ENCODE measurements at places on chromosomes 2 and 18.

GRCh38 chr2:240467149-240467642 is 31.7 kb downstream of the GPC1 start:
- DNase-seq, result no peak

GRCh38 chr2:39603436-39603835 is 62.3 kb upstream of the TMEM178A start:
- DNase-seq, result no peak

GRCh38 chr18:26549263-26550094 is 1.1 kb upstream of the KCTD1 start:
- DNase-seq, result no peak

DNA sequence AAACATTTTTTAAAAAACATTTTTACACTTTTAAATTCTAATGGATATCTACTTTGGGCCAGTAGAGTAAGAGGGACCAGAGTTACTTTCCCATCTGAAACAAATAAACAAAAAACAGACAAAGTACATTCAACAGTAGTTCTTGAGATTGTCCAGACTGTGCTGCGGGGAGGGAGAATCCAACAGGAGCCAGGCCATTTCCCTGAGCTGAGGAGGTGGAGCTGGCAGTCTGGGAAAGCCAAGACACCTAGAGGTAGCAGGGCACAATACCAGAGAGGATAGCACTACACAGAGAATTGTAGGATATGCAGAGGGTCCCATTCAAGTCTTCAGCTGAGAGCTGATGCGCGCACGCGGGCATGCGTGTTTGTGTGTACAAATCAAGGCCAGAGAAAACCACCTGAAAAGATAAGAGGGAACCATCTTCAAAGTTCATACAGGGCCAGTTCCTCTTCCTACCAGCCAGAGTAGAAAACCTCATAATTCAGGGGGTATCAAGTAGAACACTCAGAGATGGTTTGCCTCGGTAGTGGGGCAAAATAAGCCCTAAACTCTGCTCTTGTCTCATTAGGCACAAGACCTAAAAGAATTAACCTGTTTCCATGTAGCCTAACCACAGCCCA is 44.0 kb downstream of the PTRHD1 start:
- DNase-seq, result no peak

- no peak for DNase-seq
Observed at GRCh38 chr2:213279971-213280370, 4.3 kb upstream of the SPAG16 start.

DNA sequence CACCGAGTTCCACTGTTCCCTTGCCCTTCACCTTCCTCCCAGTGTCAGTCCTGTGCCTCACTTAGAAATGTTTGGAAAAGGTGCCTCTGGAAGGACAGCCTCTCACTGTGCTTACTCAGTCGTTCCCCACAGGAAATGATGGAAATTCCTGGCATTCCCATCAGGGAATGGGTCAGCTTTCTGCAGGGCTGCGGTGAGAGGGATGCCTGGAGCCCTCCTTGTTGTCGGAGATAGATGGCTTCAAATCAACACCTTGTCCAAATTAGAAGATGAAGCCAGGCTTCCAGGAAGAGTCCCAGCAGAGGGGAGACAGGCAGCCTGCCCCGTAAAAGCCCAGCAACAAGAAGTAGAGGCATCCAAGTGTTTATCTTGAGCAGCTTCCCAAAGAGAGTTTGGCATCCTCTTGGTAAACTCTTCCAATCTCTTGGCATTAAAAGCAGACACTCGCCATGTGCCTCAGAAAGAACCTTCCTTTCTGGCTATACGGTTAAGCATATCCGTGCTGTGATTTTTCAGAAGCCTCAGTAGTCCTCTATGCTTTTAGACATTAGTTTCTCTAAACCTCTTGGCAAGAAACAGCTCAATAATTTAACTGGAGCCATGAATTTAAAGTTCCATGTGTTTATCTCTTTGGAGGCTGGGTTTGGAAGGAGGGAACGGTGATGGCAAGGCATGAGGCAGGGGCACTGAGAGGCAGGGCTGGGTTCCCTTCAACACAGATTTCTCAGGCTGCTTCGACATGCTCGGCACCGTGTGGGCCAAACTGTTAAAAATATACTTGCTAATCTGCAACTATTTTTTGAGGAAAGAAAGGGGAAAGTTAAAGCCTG is 25.1 kb downstream of the COLEC12 start:
- no peak for DNase-seq

- DNase-seq, result no peak
Observed at GRCh38 chr2:27712522-27712921, 48.8 kb downstream of the SLC4A1AP start.

- DNase-seq, result no peak
Observed at GRCh38 chr2:175709248-175709647, 292.8 kb downstream of the LNPK start.

DNA sequence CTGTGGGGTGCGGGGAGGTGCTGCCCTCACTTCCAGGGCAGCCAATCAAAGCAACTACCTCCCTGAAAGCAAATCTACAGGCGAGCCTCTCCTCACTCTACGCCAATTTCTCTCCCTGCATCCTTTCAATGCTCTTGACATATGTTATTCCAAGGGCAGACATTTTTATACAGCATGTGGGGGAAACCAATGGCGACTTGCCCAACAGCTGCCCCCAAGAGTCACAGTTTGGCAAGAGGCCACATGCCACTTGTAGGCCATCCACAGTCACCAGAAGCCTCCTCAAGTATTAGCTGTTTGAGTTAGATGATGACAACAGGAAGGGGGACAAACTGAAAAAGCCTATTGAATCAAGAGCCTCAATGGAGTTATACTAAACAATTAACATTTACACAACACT is 114.6 kb downstream of the MYO5B start:
- DNase-seq, result no peak

- DNase-seq, result no peak
Observed at GRCh38 chr2:18630941-18631340, 41.6 kb upstream of the NT5C1B start.

GRCh38 chr2:214465363-214466146 is 54.7 kb downstream of the VWC2L start:
- no peak for DNase-seq

GRCh38 chr2:133847591-133847990 is 279.3 kb upstream of the NCKAP5 start:
- no peak for DNase-seq

- no peak for DNase-seq
Observed at GRCh38 chr2:3575534-3576262, 638 bp downstream of the RPS7 start.

DNA sequence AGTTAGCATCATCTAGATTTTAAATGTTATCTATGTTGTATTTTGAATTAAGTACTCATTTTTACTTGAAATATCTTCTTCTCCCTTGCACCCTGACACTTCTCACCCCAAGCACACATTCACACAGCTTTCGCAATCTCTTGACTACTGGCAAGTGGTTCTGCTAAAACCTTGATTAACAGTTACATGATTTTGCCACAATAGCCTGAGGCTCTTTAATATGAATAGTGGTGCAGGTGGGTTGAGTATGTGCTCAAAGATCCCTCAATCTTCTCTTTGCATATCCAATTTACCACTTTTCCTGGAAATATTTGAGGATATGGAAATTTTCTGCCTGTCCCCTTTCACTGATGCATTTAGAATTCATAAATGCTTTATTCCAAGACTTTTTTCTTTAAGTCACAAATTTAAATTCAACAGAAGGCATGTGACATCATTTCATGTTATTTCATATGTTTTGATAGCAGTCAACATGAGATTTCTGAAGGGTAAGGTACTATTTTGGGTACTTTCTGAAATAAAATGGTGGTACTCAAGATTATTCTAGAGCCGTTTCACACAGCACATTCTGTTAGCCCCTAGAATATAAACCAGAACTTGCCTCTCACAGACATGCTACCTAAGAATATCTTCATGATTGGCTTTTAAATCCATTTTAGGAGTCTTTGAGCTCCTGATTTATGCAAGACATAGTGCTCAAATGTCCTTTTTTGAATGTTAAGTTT is 339.7 kb downstream of the RPRM start:
- no peak for DNase-seq

DNA sequence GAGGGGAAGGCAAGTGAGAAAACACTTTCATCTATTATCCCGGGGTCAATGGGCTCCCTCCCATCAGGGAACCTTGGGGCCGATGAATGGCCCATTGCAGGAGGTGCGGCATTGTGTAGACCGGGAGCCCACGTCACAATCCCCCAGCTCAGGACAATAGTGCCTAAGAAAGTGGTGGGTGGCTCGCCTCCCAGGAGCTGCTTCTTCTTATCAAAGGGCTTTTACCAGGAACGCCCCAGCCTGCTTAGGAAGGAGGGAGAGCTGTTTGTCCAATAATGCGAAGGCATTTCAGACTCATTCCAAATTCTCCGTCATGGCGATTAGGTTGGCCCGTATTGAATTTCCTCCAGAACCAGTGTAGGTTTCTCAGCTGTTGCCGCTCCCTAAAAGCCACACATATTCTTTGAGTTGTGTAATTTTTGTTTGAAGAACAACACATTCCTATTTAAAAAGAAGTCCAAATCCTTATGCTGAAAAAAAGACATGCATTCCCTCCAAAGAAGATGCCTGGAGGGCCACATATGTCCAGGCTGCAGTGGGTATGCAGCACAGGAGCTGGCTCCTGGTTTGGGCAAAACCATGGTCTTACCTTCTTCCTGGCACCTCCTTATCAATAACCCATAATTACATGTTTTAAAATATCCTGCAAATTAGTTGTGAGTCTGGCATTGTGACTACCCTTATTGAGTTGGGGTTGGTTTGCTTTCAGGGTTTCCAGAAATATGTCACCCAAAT is 264.7 kb downstream of the MYCN start:
- DNase-seq, result no peak

GRCh38 chr18:49859021-49859359 is 45.7 kb upstream of the ACAA2 start:
- DNase-seq, result no peak

DNA sequence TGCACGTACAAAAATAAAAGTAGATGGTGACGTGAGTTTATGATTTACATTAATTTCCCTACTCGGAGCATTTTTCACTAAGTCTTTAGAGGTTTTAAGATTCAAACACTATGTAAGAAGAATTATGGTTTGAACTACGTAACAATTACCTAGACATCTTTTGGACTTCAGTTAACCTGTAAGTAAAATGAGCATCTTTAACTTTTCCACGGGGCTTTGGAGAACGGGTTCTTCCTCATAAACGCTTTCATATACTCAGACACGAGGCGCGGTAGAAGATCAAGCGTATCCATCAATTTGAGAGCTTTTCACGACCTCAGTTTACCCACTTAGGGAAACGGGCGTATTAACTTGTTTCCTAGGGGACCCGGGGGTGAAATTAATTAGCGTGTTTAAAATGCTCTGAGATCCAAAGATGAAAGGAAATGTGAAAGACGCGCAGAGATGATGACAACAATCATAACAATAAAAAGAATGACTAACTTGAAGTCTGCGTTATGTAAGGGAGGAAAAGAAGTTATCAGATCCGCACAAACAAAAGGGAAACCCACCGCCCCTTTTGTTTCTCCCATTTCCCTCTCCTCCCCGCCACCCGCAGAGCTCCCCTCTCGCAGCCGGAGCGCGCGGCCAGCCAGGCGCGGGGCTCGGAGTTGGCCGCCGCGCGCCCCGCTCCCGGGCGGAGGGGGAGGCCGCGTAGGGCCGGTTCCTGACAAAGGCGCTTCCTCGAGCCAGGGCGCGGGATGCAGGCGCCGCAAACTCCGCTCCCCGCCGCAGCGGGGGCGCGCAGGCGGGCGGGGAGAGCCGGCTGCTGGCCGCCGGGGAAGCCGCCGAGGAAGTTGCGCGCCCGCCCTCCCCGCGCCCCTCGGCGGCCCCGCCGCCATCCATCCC is 807 bp downstream of the PELI1 start:
- DNase-seq, result no peak

DNA sequence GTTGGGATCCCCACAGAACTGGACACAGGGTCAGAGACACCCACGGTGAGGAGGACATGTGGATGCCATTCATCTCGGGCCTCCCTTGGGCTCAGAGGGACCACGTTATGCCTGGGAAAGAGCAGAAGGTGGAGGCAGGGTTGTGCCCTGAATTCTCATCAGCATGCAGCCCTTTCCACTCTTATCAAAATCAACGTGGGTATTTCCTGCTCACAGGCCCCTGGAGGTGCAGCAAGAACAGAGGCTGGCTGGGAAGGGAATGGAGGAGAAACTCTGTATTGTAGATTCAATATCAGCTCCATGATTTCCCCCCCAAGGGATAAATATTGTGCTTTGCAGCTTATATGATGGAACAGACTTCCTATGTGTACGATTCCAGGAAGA is 90.9 kb downstream of the SETBP1 start:
- DNase-seq, result no peak

DNA sequence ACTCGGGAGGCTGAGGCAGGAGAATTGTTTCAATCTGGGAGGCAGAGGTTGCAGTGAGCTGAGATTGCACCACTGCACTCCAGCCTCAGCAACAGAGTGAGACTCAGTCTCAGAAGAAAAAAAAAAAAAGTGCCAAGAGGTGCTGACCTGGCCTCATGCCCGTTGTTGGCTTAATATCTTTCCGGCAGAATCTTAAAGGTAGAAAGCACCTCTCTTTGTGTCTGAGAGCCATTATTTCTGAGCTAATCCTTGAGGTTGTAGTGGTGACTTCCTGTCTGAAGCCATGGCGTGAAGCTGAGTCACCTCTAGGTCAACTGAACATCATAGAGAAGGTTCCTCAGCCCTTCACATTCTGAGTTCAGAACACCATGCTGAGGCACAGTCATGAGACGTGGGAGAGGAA is 60.4 kb downstream of the WDSUB1 start:
- DNase-seq, result no peak

DNA sequence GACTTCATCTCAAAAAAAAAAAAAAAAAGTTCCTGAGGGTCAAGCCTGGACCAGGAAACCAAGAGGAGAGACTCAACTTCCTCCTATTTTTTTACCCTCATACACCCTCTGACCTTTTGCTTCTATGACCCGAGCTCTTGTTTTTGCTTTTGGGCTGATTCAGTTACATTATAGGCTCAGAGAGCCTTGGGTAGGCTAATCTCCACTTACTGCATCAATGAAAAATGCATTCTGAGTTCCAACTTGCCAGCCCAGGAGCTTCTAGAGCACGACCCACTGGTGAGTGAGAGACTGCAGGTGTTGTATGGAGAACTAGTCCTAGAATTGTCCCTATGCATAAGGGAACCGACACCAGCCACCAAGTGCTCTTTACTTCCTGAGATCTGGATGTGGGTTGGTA is 91.1 kb downstream of the CABLES1 start:
- DNase-seq, result no peak

DNA sequence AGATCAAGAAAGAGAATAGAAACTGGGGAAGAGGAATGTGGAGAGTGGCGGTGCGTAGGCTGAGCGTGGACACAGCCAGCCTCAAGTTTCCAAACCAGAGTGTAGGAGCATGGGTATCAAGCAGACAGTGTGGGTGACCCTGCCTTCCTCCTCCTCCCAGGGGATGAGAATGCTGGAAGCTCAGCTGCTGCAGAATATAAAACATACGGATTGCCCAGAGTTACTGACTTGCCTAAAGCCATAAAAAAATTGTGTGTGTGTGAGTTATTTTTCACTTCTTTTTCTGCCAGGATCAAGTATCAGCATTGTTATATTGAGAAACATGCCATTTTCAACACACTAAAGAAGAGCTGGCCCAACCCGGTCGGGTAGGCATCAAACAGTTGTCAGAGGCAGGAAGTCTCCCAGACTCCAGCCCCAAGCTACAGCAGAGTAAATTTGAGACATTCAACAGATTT is 333.3 kb upstream of the ACVR2A start:
- DNase-seq, result no peak

All from cortex of kidney (tissue), 1 donor.